ENCODE measurements at places on chromosomes 2 and 18. TPM values are rescaled to one million over a fixed set of nuclear protein-coding genes. Genes with fewer than 3 reads are reported as not detected.

BABAM2 gene
- 21.6 TPM for total RNA-seq

SLC14A1 gene
- total RNA-seq: not detected

WDFY1 gene
- total RNA-seq: 41.1 TPM

CFAP65 gene
- not detected for total RNA-seq

RIT2 gene
- total RNA-seq: not detected

PLCL1 gene
- not detected for total RNA-seq

MAP3K19 gene
- total RNA-seq: not detected

TRIM43 gene
- not detected for total RNA-seq

CIB4 gene
- total RNA-seq: not detected

YES1 gene
- total RNA-seq: 220 TPM

PMS1 gene
- 15.9 TPM for total RNA-seq

Measured in hair follicular keratinocyte (primary cell).